Cortex of kidney (tissue), 1 donor: ENCODE measurements at places on chromosomes 11 and 22.

GRCh38 chr22:38861927-38862326 is 10.1 kb downstream of the CBX6 start:
- DNase-seq, result no peak

DNA sequence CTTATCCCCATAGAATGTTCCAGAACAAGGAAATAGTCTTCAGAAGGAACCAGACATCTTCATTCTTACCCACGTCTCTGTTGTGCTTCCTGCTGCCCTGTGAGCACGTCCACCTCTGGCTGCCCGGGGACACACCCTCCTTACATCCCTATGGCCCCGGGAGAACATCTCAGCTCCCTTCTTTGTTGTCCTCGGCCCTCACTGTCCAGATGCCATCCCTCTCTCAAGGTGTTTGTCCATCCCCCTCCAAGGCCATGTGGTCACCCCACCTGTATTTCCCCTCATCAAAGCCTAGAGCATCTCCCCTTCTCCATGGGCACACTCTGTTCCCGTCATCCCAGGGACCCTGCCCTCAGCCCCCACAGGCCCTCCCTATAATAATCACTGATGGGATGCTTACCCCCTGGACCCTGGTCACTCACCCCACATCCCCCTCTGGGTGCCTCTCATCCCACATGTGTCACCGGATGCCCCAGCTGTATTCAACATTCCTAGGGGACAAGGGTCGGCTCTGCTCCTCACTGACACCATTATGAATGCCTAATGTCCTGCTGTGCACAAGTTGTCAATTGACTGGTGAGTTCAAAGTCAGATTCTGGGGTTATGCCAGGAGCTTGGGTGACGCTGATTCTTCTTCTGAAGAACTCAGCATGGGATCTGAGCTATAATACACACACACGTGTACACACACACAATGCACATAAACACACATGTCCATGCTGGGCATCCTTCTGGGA is 28.8 kb downstream of the IGLL5 start:
- no peak for DNase-seq

DNA sequence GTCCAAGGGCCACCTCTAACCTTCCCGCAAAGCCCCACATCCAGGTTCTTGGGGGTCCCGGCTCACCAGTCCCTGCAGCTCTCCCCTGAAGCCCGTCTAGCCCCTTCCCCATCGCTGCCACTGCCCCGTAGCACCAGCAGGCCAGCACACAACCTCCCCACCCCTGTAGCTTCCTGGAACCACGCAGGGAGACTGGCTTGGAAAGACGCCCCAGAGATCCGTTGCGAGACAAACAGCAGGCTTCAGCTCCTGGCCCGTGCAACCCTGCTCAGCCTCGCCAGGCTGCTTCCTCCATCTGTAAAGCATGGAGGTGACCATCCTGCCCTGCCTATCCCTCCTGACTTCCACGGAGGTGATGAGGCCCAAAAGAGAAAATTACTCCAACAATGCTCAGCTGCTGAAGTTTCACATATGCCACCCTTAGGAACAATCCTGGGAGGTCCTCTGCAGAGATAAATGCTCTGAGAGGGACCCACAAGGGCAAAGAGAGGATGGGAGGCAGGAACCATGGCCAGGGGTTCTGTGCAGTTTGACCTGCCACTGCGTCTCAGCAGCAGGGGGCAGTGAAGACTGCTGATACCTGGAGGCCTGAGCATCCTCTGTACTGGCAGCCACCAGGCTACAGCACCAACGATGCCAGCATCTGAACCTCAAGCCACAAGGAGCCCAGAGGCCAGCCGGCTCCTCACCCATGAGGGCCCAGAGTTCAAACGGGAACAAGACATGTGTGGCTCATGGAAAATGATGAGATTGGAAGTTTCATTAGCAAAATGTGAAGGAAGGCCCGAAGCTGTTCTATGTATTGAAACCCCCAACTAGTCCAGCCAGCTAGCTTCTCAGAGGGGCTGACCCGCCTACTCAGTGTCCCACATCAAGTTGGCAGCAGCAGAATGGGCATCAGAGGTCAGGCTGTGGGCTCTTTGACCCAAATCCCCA is 16.1 kb downstream of the DGCR2 start:
- no peak for DNase-seq

DNA sequence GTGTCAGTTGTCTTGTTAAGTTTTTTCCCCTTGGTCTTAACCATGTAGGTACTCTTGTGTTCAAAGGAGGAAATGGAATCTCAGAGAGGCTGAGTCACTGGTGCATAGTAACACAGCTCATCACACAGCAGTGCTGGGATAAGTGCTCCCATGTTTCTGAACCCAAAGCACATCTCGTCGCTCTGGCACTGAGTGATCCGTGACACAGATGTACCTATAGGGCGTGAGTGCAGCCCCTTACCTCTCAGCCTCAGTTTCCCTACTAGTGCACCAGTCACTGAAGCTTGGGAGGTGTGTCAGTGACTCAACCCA is 234.0 kb downstream of the ST3GAL4 start:
- no peak for DNase-seq

DNA sequence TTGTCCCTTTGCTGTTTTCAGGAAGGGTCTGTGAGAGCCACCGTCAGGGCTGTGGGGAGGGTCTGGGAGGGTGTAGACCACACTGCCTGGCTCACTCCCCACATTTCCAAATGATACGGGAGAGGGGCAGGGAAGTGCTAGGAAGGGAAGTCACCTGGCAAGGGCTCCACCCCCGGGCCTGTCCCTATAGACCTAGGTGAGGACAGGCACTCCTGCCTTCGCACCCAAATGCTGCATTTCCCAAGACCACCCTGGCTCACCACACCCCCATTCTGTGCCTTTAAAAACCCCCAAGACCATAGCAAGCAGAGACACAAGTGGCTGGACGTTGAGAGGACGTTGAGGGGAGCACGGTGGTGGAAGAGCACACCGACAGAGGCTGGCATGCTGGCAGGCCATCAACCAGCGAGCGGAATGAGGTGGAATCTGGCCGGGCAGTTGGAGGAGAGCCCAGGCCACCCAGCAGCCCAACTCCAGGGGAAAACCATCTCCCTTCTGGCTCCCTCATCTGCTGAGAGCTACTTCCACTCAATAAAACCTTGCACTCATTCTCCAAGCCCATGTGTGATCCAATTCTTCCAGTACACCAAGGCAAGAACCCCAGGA is 45.7 kb downstream of the GNB1L start:
- no peak for DNase-seq

DNA sequence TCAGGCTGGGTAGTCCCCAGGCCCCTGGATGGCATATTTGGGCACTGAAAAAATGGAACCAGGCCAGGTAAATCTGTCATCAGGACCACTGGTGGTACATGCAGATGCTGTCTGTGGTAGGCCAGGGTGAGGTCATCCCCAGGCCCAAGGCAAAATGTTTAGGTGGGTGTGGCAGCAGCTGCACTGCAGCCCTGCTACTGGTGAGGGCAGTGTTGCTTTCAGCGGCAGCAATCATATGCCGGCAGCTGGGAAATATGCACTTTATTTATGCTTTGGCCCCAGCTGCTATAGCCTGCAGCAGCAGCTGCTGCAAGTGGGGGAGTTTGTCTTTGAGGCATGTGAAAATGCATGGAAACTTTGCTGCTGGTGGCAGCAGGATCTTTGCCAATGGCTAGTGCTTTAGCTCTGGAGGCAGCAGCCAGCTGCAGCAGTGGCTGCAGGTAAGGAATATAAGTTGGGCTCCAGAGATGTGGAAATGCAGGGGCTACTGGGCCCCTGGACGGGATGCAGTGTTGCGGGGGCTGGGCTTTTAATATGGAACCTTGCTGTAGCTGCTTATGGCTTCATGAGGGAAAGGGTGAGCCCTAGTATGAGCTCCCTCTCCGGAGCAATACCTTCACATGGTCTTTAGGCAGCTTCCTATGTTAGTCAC is 365.7 kb upstream of the CADM1 start:
- DNase-seq, result no peak

DNA sequence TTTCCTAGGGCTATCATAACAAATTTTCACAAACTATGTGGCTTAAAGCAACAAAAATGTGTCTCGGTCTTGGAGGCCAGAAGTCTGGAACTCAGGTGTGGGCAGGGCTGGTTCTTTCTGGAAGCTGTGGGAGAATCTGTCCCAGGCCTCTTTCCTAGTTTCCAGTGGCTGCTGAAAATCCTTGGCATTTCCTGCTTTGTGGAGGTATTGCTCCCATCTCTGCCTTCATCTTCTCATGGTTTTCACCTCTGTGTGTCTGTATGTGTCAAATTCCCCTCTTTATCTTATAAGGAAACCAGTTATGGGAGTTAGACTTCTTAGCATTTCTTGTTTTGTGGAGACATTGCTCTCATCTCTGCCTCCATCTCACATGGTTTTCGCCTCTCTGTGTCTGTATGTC is 130.4 kb upstream of the PLET1 start:
- no peak for DNase-seq
